ENCODE measurements at places on chromosomes 3 and 15. TPM values are rescaled to one million over a fixed set of nuclear protein-coding genes. Genes with fewer than 3 reads are reported as not detected.

Gene PLSCR5
- not detected for total RNA-seq

DNA sequence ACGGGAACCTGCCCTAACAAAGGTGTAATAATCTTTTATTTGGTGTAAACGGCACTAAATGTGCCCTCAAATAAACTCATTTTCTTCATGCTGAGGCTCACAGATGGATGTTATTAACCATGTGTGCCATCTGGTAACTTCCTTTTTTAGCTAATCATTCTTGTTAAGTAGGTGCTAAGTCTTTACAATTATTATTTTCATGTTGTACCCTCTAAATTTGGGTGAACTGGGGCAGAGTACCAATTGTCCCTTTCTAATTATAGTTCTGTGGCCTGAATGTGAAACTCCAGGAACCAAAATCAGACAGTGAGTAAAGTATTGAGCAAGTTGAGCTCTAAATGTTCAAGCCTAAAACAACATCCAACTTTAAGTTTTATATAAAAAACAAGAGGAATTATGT is 220.7 kb upstream of the CADM2 start:
- no peaks in the 10 kb centered on the region for H3K4me1 ChIP-seq
- no peaks in the 10 kb centered on the region for H3K27me3 ChIP-seq
- no peak overlapping the region for H3K4me3 ChIP-seq
- H3K36me3 ChIP-seq = no peaks in the 10 kb centered on the region

DNA sequence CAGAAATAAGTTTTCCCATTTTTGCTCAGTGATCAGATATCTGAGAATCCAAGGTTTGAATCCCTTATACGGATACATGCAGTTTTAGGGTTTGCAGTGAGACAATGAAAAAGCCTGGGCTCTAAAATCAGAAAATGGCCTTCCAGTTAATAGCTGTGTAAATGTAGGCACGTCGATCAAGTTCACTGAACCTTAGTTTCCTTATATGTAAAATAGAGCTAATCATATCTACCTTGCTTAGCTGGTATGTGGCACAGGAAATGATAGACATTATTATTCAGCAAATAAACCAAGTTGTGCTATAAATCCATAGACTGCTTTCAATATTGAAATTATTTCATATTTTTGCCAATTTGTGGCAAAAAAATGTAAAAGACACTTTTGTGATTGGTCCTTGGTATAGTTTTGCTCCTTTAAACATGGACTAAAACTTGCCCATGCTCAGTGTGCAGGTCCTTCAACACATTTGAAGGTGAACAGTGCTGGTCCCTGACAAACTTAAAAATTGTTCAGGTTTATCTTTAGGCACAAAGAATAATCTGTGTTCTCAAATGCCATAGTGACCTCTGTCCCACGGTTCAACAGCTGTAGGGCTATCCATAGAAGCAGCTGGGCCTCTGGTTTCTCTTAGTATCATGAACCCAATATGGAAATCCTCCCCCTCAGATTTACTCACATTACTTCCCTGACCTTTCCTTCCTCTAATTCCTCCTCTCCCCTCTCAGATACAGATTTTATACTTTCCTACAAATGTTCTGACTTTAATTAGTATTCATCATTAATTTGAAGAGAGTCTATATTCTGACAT is 51.0 kb downstream of the CCDC54 start:
- no peak overlapping the region for H3K4me3 ChIP-seq
- no peak for DNase-seq
- peaks cover 18% of the 10 kb centered on the region for H3K4me1 ChIP-seq
- H3K36me3 ChIP-seq = no peaks in the 10 kb centered on the region

GRCh38 chr3:167928381-167928780 is 167.3 kb downstream of the GOLIM4 start:
- no peaks in the 10 kb centered on the region for H3K36me3 ChIP-seq
- no peak for DNase-seq
- no peaks in the 10 kb centered on the region for H3K27me3 ChIP-seq
- H3K4me1 ChIP-seq = no peaks in the 10 kb centered on the region
- H3K4me3 ChIP-seq = no peak overlapping the region
- H3K27ac ChIP-seq = no peak overlapping the region

- no peaks in the 10 kb centered on the region for H3K4me1 ChIP-seq
- no peak overlapping the region for H3K27ac ChIP-seq
- H3K4me3 ChIP-seq = no peak overlapping the region
- no peak for DNase-seq
- no peaks in the 10 kb centered on the region for H3K27me3 ChIP-seq
Observed at GRCh38 chr3:182078929-182079328, 367.2 kb downstream of the SOX2 start.

GRCh38 chr3:134620476-134621115 is 30.2 kb downstream of the KY start:
- H3K4me3 ChIP-seq = no peak overlapping the region
- no peak overlapping the region for H3K27ac ChIP-seq
- H3K27me3 ChIP-seq = no peaks in the 10 kb centered on the region
- DNase-seq = no peak

Gene TRIM42
- not detected for total RNA-seq

GRCh38 chr3:127730666-127731295 is 58.0 kb downstream of the ABTB1 start:
- no peak overlapping the region for H3K27ac ChIP-seq
- H3K27me3 ChIP-seq = no peaks in the 10 kb centered on the region
- no peaks in the 10 kb centered on the region for H3K4me1 ChIP-seq
- no peaks in the 10 kb centered on the region for H3K36me3 ChIP-seq

DNA sequence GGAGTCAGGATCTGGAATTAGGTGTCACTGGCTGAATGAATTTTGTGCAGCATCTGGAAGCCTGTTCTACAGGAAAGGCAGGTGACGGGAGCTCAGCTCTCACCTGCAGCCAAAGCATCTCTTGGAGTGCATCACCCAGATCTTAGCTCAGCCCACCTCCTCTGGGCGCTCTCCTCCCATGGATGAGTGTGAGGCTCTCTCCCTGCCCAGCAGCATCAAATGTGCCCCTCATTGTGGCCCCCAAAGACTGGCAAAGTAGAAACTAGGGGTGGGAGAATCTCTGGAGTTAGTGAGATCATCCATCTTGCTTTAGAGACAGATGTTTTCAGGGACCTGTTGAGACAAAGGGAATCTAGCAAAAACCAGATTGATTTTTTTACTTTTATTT is 68.7 kb downstream of the SENP2 start:
- no peak overlapping the region for H3K27ac ChIP-seq
- no peaks in the 10 kb centered on the region for H3K4me1 ChIP-seq
- DNase-seq = no peak
- no peak overlapping the region for H3K4me3 ChIP-seq
- H3K36me3 ChIP-seq = no peaks in the 10 kb centered on the region

DNA sequence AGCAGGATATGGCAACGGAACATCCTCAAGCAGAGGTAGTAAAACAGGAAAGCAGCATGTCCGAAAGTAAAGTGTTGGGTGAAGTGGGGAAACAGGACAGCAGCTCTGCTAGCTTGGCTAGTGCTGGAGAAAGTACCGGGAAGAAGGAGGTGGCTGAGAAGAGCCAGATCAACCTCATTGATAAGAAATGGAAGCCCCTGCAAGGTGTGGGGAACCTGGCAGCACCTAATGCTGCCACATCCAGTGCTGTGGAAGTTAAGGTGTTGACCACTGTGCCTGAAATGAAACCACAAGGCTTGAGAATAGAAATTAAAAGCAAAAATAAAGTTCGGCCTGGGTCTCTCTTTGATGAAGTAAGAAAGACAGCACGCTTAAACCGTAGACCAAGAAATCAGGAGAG is 14.3 kb upstream of the ZBTB47 start:
- H3K4me3 ChIP-seq = no peak overlapping the region
- DNase-seq = peak; percentile 31
- peaks cover 43% of the 10 kb centered on the region for H3K4me1 ChIP-seq

GRCh38 chr3:43505351-43505750 is 116.5 kb downstream of the ANO10 start:
- H3K4me1 ChIP-seq = peaks cover 22% of the 10 kb centered on the region
- no peak overlapping the region for H3K27ac ChIP-seq
- H3K4me3 ChIP-seq = no peak overlapping the region

GRCh38 chr3:44108481-44108880 is 133.2 kb upstream of the TOPAZ1 start:
- no peaks in the 10 kb centered on the region for H3K4me1 ChIP-seq
- H3K4me3 ChIP-seq = no peak overlapping the region
- DNase-seq = no peak
- H3K27me3 ChIP-seq = no peaks in the 10 kb centered on the region
- H3K36me3 ChIP-seq = no peaks in the 10 kb centered on the region

DNA sequence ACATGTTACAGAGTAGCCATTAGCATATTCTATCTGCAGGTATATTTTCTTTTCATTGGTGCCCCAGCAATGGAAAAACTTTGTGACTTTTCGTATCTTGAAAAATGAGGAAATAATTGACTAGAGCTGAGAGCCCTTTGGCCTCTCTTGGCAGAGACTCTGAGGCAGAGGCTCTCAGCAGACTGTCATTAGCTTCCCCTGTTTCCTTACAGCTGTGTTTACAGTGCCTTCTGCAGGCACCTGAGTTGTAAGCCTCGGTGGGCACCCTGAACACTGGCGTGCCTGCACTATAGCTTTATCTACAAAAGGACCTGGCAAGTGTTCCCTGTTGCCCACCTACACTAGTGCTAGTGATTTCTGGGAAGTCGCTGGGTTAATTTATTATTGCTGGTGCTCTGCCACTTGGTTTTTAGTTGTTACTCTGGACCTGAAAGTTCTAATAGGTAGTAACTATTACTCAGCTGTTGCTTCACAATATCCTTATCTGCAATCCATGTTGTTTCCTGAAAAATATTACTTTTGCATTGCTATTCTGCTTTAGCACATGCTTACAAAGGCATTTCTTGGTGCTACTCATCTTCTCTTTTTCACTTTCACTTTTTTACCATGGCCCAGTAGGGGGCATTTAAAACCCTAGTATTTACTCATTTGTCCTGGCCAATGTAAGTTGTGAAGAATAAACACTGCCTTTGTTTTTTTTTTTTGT is 7.8 kb upstream of the GPR171 start:
- H3K4me1 ChIP-seq = peaks cover 44% of the 10 kb centered on the region
- no peak overlapping the region for H3K4me3 ChIP-seq
- DNase-seq = no peak
- H3K27ac ChIP-seq = no peak overlapping the region
- no peaks in the 10 kb centered on the region for H3K27me3 ChIP-seq

- H3K4me1 ChIP-seq = peaks cover 4% of the 10 kb centered on the region
- peak; percentile 73 for DNase-seq
- H3K4me3 ChIP-seq = no peak overlapping the region
- H3K27me3 ChIP-seq = no peaks in the 10 kb centered on the region
- no peaks in the 10 kb centered on the region for H3K36me3 ChIP-seq
Observed at GRCh38 chr3:13461169-13462124, 18.7 kb upstream of the HDAC11 start.

DNA sequence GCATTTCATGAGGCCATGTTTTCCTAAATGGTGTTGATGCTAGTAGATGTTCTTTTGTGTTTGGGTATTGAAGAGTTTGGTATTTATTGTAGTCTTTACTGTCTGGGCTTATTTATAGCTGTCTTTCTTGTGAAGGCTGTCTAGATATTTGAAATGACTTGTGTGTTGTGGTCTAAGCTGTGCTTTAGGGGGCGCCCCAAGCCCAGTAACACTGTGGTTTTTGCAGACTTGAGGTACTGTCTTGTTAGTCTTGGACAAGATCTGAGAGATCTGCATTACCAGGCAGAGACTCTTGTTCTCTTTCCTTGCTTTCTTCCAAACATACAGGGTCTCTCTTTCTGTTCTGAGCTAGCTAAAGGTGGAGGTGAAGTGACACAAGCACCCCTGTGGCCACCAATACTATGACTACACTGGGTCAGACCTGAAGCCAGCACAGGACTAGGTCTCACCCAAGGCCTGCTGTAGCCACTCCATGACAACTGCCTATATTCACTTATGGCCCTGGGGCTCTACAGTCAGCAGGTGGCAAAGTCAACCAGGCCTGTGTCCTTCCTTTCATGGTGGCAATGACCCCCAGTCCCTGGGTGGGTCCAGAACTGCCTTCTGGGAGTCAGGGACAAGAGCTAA is 152.1 kb upstream of the TBC1D5 start:
- H3K4me1 ChIP-seq = no peaks in the 10 kb centered on the region
- H3K27me3 ChIP-seq = no peaks in the 10 kb centered on the region
- H3K4me3 ChIP-seq = no peak overlapping the region
- DNase-seq = no peak

DNA sequence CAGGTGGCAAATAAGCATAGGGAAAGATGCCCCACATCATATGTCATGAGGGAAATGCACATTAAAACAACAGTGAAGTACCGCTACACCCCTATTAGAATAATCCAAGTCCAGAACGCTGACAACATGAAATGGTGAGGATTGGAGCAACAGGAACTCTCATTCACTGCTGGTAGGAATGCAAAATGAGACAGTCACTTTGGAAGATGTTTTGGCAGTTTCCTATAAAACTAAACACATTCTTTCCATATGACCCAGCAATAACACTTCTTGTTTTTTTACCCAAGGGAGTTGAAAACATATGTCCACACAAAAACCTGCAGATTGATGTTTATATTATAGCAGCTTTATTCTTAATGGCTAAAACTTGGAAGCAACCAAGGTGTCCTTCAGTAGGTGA is 116.4 kb upstream of the TOPAZ1 start:
- H3K4me3 ChIP-seq = no peak overlapping the region
- no peaks in the 10 kb centered on the region for H3K4me1 ChIP-seq
- no peak overlapping the region for H3K27ac ChIP-seq

- no peaks in the 10 kb centered on the region for H3K36me3 ChIP-seq
- no peaks in the 10 kb centered on the region for H3K27me3 ChIP-seq
- no peak overlapping the region for H3K4me3 ChIP-seq
- no peaks in the 10 kb centered on the region for H3K4me1 ChIP-seq
- no peak for DNase-seq
Observed at GRCh38 chr15:50134524-50135024, 15.5 kb upstream of the ATP8B4 start.

DNA sequence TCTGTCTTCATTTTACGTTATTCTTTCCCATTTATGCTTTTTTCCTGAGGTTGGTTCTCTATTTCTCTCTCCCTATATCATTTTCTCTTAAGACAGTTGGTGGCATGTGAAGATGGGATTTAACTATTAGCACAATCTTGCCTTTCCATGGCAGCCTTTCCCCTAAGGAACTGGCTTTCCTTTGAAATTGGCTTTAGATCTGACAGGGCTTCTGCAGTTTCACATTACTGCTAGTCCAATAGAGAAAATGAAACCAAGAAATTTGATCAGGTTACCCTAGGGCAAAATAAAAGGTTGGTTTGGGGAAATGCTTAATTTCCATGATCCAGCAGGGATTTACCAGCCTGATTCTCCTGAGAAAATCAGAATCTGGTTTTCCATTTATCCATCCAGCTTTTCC is 22.7 kb upstream of the CHL1 start:
- H3K27ac ChIP-seq = no peak overlapping the region
- H3K4me3 ChIP-seq = no peak overlapping the region
- H3K4me1 ChIP-seq = no peaks in the 10 kb centered on the region

GRCh38 chr15:75195766-75196241 is 5.9 kb upstream of the C15orf39 start:
- H3K36me3 ChIP-seq = no peaks in the 10 kb centered on the region
- no peak for DNase-seq
- no peaks in the 10 kb centered on the region for H3K27me3 ChIP-seq
- H3K4me1 ChIP-seq = peaks cover 9% of the 10 kb centered on the region
- H3K4me3 ChIP-seq = no peak overlapping the region

Gene TRH
- total RNA-seq = not detected

GRCh38 chr3:68057637-68058320 is 403.4 kb upstream of the SUCLG2 start:
- H3K36me3 ChIP-seq = no peaks in the 10 kb centered on the region
- no peaks in the 10 kb centered on the region for H3K27me3 ChIP-seq
- DNase-seq = peak; percentile 84
- H3K4me1 ChIP-seq = peaks cover 60% of the 10 kb centered on the region

Gene RASGRF1
- total RNA-seq = not detected

Gene LRRC2
- 1.0 TPM for total RNA-seq
